ENCODE measurements at places on chromosomes 12 and 14.

DNA sequence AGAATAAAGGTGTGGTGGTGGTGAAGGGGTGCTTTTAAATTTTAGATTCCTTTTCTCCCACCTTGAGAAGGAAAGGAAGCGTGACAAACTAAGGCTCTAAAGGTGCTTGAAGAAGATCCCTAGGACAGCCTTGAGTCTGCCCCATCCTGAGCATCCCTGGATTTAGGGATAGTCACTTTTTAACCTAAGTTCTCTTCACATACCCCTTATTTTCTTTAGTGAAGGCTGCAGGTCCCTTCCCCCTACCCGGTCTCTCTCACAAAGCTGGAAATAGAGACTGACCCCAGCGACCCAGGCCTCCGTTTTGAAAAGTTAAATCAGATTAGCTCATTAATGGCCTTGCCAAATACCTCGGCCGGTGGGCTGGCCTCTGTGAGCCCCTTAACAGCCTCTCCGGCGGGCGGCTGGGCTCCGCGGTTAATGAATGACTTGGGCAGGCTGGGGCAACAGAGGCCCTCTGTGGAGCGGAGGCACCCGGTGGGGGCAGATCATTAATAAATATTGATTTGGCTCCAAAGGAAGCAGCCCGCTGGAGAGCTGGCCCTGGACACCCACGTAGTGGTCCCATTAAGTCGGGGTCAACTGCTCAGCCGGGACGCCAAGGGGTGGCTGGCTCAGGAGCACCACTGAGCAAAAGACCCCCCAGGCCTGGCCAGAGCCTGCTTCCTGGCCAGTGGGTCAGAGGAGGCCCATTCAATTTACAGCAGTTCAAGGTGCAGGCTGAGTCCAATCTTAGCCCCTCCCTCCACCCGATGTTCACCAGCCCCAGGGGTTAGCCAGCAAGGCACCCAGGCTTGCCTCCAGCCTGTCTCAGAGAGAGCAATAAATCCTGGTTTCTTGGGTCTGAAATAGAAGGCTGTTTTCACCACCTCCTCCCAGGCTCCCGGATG lies 31.8 kb downstream of the PAH start:
- no peak for DNase-seq

- no peak for DNase-seq
Observed at GRCh38 chr14:41167040-41167439, 439.6 kb upstream of the LRFN5 start.

- DNase-seq: no peak
Observed at GRCh38 chr12:38555620-38556591, 239.3 kb downstream of the ALG10B start.

DNA sequence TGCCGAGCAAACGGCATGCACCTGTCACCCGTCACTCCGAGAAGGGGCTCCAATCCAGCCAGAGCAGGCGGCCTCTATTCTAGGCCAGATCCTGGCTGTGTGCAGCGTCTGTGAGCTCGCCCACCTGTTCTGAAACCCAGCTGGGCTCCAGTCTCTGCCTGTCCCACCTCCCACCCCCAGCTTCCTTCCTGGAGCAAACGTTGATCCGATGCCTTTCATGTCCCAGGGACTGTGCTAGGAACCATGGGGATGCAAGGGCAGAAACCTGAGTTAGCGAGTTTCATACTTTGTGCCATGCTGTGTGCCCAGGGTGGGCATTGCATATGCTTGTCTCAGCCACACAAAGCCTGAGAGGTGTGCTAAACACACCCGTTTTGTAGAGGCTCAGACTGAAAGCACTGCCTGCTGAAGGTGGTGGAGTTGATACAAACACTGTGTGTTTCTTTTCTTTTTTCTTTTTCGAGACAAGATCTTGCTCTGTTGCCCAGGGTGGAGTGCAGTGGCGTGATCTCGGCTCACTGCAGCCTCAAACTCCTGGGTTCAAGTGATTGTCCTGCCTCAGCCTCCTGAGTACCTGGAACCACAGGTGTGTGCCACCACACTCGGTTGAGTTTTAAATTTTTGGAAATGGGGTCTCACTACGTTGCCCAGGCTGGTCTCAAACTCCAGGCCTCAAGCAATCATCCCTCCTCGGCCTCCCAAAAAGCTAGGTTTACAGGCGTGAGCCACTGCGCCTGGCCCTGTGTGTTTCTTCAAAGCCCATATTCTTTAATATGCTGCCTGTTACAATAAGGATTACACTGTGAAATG lies 84.1 kb upstream of the MED13L start:
- no peak for DNase-seq

DNA sequence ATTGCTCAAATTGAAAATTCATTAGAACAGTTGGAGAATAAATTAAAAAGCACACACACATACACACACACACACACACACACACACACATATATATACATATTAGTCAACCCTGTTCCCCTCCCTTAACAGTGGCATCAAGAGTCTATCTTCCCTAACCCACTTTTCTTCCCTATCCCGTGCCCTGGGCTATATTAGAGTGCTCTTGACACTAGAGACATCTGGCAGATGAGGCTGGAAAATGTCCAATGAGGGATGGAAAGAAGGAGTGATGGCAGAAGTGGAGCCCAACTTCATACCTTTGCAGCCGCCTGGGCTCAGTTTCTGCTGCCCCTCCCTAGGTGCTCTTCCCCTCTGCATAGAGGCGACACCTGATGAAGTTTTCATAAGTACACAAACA lies 172.4 kb upstream of the NUDT4 start:
- DNase-seq: no peak

DNA sequence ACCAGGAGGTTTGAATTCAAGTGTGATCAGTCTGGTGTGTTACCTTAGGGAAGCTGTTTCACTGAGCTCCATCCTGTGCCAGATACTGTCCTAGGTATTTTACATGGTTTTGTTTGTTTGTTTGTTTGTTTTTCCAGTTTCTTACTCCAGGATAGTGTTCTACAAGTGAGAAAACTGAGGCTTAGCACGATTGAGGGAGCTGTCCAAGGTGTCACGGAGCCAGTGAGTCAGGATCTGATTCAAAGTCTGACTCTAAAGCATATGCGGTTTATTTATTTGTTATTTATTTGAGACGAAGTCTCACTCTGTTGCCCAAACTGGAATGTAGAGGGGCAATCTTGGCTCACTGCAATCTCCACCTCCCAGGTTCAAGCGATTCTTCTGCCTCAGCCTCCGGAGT lies 79.7 kb upstream of the GNG2 start:
- no peak for DNase-seq

- no peak for DNase-seq
Observed at GRCh38 chr14:90451961-90452360, 55.1 kb downstream of the CALM1 start.

GRCh38 chr12:19453961-19454360 lies 14.7 kb downstream of the AEBP2 start:
- DNase-seq: no peak

DNA sequence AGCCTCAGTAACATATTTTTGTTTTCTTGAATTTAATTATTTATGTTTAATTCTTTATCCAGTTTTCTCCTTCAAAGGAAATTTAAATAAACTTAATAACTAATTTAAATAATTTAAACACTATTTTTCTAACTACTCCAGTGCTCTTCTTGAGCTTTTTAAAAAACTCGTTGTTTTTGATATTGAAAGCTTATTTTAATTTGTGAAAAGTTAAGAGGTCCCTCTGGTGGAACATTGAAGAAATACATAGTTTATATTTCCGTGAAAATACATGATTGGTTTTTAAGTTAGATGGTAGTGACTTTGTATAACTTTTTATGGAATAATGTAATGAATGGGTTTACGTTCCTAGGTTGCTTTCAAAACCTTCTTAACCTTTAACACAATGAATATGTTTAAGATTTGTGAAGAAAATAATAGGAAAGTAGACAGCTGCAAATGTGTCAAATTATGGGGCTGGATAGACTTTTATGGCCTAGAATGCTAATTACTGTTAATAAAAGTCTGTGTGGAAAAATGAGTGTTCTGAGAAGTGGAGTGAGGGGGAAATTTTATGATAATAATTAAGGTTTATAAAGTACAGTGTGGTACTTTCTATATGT lies 45.9 kb upstream of the MSRB3 start:
- DNase-seq: no peak

DNA sequence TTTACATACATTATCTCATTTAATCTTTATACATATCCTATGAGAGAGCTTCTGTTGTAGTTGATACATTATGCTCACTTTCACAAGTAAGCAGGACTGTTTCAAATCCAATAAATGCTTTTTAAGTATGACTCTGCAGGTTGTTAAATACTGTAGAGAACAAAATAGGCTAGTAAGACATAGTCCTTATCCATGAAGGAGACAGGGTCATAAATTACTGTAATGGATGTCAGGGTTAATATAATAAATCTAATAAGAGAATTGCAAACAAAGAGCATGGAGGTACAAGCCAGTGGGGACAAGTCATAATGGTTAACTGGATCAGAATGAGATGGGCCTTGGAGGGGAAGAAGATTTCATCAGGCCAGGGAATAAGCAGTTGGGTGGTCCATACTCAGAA lies 303.8 kb upstream of the RGS6 start:
- DNase-seq: no peak
